ENCODE measurements at places on chromosomes 13 and 19.

DNA sequence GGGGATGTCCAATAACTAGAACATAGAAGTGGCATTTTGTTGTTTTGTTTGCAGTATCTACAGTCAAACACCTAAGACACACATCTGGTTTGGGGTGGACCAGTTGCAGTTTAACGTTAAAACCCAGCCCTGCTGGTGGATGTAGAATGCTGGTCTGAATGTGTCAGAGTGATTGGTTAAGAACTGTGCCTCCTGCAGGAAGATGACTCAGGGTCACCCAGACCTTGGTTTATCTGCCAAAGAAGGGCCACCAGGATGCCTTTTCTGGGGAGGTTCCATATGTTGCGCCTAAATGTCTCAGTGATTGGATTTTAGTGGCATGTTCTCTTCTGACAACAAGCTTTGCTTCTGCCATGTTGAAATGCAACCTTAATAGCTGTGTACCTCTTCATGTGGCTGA lies 23.1 kb downstream of the ZNF536 start:
- DNase-seq: no peak

GRCh38 chr19:51692468-51692867 lies 662 bp upstream of the SPACA6 start:
- no peak for DNase-seq

- DNase-seq: no peak
These were observed 13.2 kb downstream of the KLK5 start for GRCh38 chr19:50939596-50939995.

DNA sequence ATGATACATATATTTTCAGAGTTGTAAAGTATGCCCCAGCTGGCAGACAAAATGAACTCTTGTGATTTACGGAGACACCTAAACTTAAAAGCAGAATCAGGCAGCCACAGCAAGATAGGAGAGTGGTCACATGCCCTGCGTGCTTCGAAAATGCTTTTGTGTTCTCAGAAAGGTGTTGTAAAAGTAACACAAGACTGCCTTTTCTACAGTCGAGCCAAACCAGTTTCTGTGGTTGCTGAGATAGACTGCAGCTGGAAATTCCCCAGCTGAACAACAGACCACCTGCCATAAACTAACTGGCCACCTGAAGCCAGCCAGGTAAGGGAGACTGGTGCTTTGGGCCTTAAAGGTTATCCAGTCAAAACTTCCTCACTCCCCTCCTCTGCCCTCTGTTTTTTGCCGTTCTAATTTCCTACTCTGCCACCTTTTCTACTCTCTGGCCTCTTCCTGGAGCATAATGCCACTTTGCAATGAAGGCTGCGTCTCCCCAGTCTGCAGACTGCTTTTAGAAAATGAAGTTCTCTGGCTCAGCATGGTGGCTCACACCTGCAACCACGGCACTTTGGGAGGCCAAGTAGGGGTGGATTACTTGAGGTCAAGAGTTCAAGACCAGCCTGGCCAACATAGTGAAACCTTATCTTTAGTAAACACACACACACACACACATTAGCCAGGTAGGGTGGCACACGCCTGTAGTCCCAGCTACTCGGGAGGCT lies 381.2 kb upstream of the SLITRK1 start:
- no peak for DNase-seq

GRCh38 chr13:73293913-73294523 lies 235.2 kb downstream of the KLF5 start:
- DNase-seq: no peak

Data from HS-5 (cell line).